ENCODE measurements at places on chromosomes 5 and 9. TPM values are rescaled to one million over a fixed set of nuclear protein-coding genes. Genes with fewer than 3 reads are reported as not detected.

DNA sequence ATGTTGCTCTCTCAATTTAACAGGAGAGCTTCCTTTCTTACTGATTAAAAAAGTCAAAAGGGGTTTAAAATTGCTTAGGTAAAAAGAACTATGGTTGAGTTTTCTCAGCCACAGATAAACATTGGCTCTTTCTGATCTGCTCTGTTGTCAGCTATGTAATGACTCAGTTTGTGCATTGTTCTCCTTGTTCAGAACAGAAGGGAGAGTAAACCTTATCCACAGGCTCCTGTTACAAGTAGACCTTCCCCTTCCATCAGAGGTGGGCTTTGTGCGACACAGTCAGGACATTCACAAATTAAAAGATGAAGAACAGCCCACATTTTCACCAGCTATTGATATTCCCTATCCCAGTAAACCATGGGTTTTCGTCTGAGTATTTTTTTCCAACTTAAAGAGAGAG lies 236.3 kb upstream of the SEMA6A start:
- DNase-seq: no peak

DNA sequence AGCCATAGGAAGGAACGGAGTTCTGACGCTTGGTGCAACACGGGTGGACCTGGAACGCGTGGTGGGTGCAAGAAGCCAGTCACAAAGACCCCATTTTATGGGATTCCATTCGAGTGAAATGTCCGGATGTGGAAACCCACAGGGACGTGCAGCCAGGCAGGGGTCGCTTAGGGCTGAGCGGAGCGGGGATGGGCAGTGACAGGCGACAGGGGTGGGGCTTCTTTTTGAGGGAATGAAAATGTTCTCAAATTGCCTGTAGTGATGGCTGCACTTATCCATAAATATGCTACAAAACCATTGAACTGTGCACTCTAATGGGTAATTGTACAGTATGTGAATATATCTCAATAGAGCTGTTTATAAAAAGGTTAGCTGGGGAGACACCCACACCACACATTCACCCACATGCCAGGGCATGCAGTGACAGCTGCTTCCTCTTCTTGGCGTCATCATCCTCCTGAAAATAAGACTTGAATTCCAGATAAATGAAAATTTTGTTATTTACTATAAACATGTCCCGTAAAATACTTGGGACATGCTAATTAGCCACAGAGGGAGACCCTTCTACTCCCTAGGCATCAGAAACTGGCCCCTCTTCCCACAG lies 71.3 kb upstream of the OLFM1 start:
- DNase-seq: no peak

The PDE6A gene
- total RNA-seq: 0.22 TPM

DNA sequence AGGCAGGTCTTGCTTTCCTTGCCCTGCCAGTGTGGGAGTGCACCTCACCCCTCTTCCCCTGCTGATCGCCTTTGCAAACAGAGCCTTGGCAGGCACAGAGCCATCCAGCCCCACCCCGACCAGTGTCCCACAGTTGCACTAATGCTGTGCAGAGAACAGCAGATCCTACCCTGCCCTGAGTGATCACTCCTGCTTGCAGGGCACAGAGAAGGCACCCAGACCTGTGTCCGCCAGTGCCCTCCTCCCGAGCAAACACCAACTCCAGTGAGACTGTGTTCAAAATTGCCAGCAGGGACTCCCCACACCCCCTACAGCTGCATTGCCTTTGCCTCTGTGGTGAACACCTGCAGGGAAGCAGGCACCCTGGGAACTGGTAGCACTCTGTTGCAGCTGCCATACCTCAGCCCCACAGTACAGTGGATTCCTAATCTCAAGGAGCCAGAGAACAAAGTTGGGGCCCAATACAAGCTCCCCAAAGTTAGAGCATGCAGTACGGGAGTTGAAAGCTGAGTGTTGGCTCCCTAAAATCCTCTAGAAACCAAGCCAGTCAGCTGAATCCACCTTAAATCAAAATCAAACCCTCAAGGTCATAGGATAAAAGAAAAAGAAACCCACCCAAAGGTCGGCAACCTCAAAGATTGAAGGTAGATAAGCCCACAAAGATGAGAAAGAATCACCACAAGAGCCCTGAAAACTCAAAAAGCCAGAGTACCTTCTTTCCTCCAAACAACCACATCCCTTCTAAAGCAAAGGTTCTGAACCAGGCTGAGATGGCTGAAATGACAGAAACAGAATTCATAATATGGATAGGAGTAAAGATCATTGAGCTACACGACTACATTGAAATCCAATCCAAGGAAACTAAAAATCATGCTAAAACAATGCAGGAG lies 92.9 kb upstream of the PIK3R1 start:
- no peak for DNase-seq

The SHISAL2B gene
- total RNA-seq: not detected

DNA sequence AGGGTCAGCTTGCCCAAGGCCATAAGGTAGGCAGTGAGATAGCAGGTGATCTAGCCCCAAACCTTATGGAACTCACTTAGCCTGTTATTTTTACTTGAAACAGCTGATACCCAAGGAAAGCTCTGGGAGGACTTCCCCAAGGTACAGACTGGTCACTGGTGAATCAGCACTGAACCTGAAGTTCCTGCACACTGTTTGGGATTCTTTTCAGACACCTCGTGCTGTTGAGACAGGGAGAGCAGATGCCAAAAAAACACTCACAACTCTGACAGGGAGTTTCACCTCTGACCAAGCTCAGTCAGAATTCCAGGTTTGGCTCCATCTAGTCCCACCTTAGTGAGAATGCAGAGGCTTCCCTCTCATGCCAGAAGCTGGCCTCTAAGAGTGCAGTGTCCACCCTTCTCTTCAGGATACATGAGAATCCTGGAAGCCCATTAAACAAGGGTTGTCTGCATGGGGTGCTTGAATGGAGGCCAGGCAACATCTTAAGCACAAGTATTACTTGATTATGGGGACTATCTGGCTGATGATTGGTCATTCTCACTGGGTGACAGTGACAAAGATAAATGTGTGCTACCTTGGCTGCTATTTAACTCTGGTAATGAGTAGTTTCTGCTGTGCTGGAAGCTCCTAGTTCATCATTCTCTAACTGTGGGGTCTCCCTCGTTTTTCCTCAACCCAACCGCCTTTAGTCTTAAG lies 122.8 kb upstream of the SLIT3 start:
- DNase-seq: no peak

GRCh38 chr5:160475864-160476438 lies 54.3 kb downstream of the PTTG1 start:
- no peak for DNase-seq

The FAM153A gene
- 0.63 TPM for total RNA-seq

DNA sequence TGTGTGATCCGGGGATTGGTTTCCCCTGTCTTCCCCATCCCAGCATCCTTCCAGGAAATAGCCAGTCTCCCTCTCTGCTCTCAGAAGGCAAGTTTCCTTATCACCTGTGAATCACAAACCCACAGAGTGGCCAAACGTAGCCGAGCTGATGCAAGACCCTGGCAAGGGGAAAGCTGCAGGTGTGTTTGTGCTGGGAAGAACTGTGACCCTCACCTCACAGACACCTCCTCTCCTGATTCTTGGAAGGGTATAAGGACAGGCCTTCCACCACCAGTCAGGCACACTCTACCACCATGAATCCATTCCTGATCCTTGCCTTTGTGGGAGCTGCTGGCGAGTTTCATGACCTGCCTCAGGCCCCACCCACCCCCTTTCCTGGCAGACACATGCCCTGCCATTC lies at the start of gene PRSS3:
Gene PRSS3 (plus strand): TSS at position 281 of the 400 bp plus-strand sequence. CDS start 13 bp downstream, at position 294.
- DNase-seq: no peak

The TAS2R1 gene
- not detected for total RNA-seq

GRCh38 chr5:127441799-127442484 lies 75.5 kb upstream of the PRRC1 start:
- no peak for DNase-seq

The CDKN2B gene
- total RNA-seq: 0.82 TPM

DNA sequence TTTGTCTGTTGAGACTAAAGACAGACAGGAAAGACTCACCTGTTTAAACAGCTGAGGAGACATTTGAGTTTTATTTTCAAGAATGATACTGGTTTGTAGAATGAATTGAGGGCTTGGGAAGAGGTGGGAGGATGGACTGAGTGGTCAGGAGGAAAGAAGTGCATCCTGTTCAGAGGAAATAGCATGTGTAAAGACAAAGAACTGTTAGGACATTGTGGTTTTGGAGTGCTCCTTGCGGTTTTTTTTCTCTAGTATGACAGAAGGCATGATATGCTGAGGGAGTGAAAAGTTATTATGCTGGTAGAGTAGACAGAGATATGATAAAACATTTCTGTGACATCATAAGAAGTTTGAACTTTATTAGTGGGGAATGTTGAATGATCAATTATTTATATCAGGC lies 270.7 kb upstream of the ELAVL2 start:
- no peak for DNase-seq

DNA sequence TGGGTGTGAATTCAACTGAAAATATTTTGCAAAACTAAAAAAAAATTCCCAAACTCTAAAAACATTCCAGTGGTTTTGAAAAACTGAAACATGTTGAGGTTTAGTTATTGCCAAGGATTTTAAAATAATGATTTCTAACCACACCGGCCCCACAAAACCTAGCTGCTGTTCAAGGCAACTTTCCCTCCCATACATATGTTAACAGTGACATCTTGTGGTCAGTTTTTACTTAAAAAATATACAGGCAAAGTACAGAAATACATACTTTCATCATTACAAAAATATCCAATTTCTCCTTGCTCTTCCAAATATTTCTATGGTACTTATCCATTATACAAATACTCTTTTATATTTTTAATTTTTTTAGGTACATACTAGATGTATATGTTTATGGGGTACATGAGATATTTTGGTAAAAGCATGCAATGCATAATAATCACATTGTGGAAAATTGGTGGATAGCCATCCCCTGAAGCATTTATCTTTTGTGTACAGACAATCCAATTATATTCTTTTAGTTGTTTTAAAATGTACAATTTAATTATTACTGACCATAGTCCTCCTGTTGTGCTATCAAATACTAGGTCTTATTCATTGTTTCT lies 34.4 kb upstream of the MRPS30 start:
- no peak for DNase-seq

GRCh38 chr5:163888366-163888765 lies 382.9 kb downstream of the MAT2B start:
- DNase-seq: no peak

The LCN9 gene
- not detected for total RNA-seq

GRCh38 chr5:107389130-107389774 lies 281.5 kb downstream of the EFNA5 start:
- DNase-seq: no peak

GRCh38 chr5:103371046-103371607 lies 112.6 kb downstream of the MACIR start:
- no peak for DNase-seq

DNA sequence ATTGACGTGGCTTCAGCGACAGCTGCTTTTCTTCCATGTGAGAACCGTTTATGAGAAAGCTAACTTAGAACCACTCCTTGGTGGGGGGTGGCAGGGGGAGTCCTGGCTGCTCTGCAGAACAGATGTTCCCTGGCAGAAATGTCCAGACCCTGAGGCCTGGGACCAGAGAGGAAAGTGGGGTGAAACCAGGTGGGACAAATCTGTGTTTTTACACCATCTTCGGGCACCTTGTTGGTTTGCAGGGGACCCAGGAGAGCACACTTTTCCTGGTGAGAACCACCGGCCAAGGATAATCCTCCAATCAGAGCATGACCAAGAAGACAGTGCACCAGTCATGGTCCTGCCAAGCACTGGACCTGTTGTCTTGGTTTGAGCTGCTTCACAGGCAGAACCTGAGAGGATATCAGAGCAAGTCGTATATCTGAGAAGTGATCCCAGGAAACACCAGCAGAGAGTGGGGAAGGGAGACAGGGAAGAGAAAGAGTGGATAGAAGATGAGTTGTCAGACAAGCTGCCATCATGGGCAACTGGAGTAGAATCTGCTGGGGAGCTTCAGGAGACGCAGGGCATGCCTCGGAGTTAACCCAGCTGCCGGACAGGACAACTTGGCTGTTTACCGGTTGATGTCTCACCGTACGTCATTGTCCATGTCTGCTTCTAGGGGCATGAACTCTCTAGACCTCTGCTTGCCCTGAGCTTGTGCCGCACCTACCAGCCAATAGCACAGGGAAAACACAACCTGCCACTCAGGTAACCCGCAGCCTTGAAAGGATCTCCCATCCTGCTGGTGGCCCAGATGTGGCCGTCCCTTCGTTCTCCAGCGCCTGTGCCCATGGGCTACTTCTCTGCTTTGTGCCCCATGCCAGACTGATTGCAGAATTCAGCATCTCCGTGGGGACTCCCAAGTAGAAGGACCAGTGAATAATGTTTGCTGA lies 178.4 kb upstream of the MVB12B start:
- DNase-seq: no peak

The INSL6 gene
- total RNA-seq: not detected

- no peak for DNase-seq
Observed at GRCh38 chr9:4137234-4137633, 162.6 kb downstream of the GLIS3 start.

The PTAR1 gene
- total RNA-seq: 23.2 TPM

DNA sequence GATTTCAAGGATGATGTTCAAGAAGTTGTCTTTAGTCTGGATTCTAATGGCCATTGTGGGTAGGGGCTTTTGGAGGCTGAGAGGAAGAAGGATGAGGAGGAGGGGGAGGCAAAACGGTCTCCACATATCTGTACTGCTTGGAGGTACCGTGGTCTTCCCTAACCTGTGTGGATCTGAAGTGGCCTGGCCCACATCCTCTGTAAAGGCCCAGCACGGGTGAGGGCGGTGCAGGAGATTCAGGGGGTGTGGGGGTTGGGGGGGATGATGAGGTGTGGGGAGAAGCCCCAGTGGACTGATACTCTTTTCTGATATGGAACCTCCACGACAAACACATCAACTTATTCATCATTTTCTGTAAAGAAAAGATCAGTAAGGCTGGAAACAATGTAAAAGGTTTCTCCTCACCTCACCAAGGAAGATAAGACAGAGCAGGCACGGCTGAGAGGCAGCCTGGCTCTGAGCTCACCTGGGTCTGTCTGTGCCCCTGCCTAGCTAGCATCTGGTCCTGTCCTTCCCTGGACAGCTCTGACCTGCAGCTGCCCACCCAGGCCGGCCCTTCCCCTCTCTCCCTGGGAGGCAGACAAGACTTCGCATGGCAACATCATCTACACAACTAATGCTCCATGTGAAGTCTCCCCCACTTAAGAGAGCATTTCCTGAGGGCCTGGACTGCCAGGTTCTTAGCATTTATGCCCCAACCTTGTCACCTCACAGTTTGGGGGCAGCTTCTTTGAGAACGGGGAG lies 5.6 kb upstream of the IL3 start:
- peak; percentile 1 for DNase-seq

GRCh38 chr9:122151267-122151828 lies 8.2 kb downstream of the NDUFA8 start:
- DNase-seq: no peak

The FBXO10 gene
- total RNA-seq: 6.7 TPM

DNA sequence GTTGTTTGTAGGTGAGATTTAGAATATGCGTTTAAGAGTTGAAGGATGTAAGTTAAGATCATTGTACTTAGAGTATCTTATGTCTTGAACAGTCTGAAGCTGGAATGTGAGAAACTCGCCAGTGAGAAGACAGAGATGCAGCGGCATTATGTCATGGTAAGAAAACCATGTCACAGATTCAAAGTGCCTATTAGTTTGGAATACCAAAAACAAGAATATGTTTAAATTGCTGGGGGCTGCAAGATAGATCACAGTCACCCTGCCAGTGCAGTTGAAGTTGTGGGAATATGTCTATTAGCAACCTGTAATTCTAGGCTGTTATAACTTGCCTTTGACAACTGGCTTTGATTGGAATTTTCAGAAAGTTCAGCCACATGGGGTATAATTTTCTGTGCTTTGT lies 3.0 kb downstream of the TLE4 start:
- no peak for DNase-seq

The SPATA31D4 gene
- not detected for total RNA-seq

GRCh38 chr5:74072646-74073045 lies 446.6 kb downstream of the ARHGEF28 start:
- no peak for DNase-seq
